ENCODE measurements at places on chromosomes 5 and 9. TPM values are rescaled to one million over a fixed set of nuclear protein-coding genes. Genes with fewer than 3 reads are reported as not detected.

CBY3 gene
- not detected for total RNA-seq

MYOZ3 gene
- 0.88 TPM for total RNA-seq

SPTAN1 gene
- 452 TPM for total RNA-seq

CDH6 gene
- 0.19 TPM for total RNA-seq

GPRIN1 gene
- total RNA-seq: 2.9 TPM

MARCHF3 gene
- total RNA-seq: 41.4 TPM

MEGF9 gene
- 9.6 TPM for total RNA-seq

DMRT3 gene
- not detected for total RNA-seq

MLANA gene
- total RNA-seq: not detected
